ENCODE measurements at places on chromosomes 1 and 21. TPM values are rescaled to one million over a fixed set of nuclear protein-coding genes. Genes with fewer than 3 reads are reported as not detected.

RNU1-1 gene
- 2,232 TPM for total RNA-seq

BPNT1 gene
- total RNA-seq = 19.7 TPM

FOXO6 gene
- 0.31 TPM for total RNA-seq

CFAP107 gene
- not detected for total RNA-seq

OLFML2B gene
- total RNA-seq = not detected

SLC2A5 gene
- total RNA-seq = not detected

DNAH14 gene
- total RNA-seq = not detected

FHAD1 gene
- total RNA-seq = 0.21 TPM

DNAJC28 gene
- 0.40 TPM for total RNA-seq

SYPL2 gene
- total RNA-seq = not detected

SHE gene
- not detected for total RNA-seq

DNA sequence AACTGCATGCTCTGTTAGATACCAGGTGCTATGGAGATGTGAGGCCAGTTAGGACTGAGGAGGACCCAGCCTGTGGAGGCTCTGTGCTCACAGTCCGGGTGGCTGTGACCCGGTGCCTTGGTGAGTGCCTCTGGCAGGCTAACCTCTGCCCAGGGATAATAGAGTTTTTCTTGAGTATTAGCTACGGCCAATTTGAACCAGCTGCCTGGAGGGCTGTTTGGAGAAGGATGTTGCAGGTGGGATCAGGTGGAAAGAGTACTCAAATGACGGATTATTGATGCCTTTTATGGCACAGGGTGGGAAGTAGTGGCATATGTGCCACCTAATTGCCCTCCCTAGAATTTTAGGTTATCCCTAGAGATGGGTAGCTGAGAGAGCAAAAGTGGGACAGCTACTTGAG lies 182.7 kb downstream of the GRIK3 start:
- DNase-seq = no peak
- H3K36me3 ChIP-seq = no peaks in the 10 kb centered on the region
- no peak overlapping the region for H3K27ac ChIP-seq
- H3K4me3 ChIP-seq = no peak overlapping the region
- peaks cover 8% of the 10 kb centered on the region for H3K27me3 ChIP-seq

DNA sequence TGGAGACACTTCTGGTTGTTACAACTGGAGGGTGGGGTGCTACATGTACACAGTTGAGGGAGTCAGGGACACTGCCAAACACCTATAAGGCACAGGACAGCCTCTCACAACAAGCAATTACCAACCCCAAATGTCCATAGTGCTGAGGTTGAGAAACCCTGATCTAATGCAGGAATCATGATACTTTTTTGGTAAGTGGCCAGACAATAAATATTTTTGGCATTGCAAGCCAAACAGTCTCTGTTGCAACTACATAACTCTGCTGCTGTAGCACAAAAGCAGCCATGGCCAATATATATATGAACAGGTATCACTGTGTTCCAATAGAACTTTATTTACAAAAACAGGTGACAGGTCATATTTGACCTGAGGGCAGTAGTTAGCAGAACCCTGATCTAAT lies 177.5 kb downstream of the ASTN1 start:
- H3K27ac ChIP-seq = no peak overlapping the region
- no peaks in the 10 kb centered on the region for H3K36me3 ChIP-seq

- H3K4me1 ChIP-seq = peaks cover 60% of the 10 kb centered on the region
- DNase-seq = no peak
- peaks cover 49% of the 10 kb centered on the region for H3K36me3 ChIP-seq
- H3K4me3 ChIP-seq = no peak overlapping the region
- H3K27ac ChIP-seq = no peak overlapping the region
- no peaks in the 10 kb centered on the region for H3K27me3 ChIP-seq
These were observed 22.3 kb downstream of the DHRS3 start for GRCh38 chr1:12595757-12596006.

- H3K36me3 ChIP-seq = peaks cover 13% of the 10 kb centered on the region
- DNase-seq = peak; percentile 91
- no peaks in the 10 kb centered on the region for H3K27me3 ChIP-seq
- H3K4me3 ChIP-seq = peak overlapping the region; percentile 73
These were observed 4.2 kb upstream of the ECE1 start for GRCh38 chr1:21294266-21294989.

DNA sequence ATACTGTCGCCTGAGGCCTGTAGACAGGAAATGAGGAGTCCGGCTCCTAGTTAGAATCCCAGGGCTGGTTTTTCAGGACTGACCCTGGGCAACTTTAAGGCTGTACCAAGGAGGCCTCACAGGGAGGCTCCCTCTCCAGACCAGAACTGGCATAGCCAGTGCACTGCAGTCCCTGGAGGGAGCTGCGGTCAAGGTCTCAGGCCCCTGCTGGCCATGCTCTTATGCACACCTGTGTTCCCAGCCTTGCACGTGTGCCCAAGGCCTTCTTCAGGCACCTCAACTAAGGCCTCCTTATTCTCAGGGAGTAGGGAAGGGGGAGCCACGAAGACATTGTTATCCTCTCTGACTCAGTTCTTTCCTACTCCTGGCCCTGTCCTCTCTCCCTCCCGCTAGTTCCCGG lies 22.0 kb upstream of the IFNAR1 start:
- no peak overlapping the region for H3K27ac ChIP-seq
- DNase-seq = no peak
- H3K27me3 ChIP-seq = no peaks in the 10 kb centered on the region
- H3K4me1 ChIP-seq = peaks cover 34% of the 10 kb centered on the region

GRCh38 chr1:229252228-229252984 lies 18.5 kb upstream of the RAB4A start:
- peaks cover 2% of the 10 kb centered on the region for H3K27me3 ChIP-seq
- peaks cover 52% of the 10 kb centered on the region for H3K4me1 ChIP-seq

DNA sequence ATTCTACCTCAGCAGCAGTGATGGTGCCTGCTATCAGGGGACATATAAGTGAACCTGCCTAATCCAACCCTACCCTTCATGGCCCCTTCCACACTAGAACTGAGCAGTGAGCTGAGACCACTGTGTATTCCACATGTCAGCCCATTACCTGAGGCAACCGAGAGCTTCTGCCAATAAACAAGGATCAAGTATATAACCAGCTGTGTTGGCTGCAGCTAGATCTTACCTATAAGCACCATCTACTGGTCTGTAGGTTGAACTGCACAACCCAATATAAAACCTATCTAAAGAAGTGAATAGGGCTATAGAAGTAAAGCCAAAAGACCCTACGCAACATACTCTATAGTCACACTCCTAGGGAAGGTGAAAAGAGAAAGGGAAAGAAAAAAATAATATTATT lies 376.9 kb downstream of the HHIPL2 start:
- no peak overlapping the region for H3K27ac ChIP-seq
- H3K4me3 ChIP-seq = no peak overlapping the region
- no peak for DNase-seq
- H3K4me1 ChIP-seq = no peaks in the 10 kb centered on the region
- no peaks in the 10 kb centered on the region for H3K27me3 ChIP-seq

- no peaks in the 10 kb centered on the region for H3K27me3 ChIP-seq
- H3K4me1 ChIP-seq = no peaks in the 10 kb centered on the region
- DNase-seq = peak; percentile 64
- no peak overlapping the region for H3K4me3 ChIP-seq
- no peak overlapping the region for H3K27ac ChIP-seq
These were observed 17.9 kb upstream of the MIIP start for GRCh38 chr1:12001249-12001917.

- peak; percentile 71 for DNase-seq
- peaks cover 77% of the 10 kb centered on the region for H3K4me1 ChIP-seq
- H3K27ac ChIP-seq = peak overlapping the region; percentile 84
- no peaks in the 10 kb centered on the region for H3K27me3 ChIP-seq
These were observed 77.6 kb downstream of the XCL2 start for GRCh38 chr1:168466092-168466713.

- H3K4me1 ChIP-seq = peaks cover 5% of the 10 kb centered on the region
- no peak overlapping the region for H3K4me3 ChIP-seq
- no peaks in the 10 kb centered on the region for H3K36me3 ChIP-seq
- H3K27ac ChIP-seq = no peak overlapping the region
- peaks cover 16% of the 10 kb centered on the region for H3K27me3 ChIP-seq
These were observed 2.1 kb downstream of the PRELP start for GRCh38 chr1:203477748-203478147.

GRCh38 chr1:206693029-206693428 lies 8.3 kb downstream of the MAPKAPK2 start:
- peak overlapping the region; percentile 5 for H3K27ac ChIP-seq
- H3K4me1 ChIP-seq = peaks cover 42% of the 10 kb centered on the region
- DNase-seq = no peak
- peaks cover 13% of the 10 kb centered on the region for H3K36me3 ChIP-seq
- H3K27me3 ChIP-seq = no peaks in the 10 kb centered on the region

DNA sequence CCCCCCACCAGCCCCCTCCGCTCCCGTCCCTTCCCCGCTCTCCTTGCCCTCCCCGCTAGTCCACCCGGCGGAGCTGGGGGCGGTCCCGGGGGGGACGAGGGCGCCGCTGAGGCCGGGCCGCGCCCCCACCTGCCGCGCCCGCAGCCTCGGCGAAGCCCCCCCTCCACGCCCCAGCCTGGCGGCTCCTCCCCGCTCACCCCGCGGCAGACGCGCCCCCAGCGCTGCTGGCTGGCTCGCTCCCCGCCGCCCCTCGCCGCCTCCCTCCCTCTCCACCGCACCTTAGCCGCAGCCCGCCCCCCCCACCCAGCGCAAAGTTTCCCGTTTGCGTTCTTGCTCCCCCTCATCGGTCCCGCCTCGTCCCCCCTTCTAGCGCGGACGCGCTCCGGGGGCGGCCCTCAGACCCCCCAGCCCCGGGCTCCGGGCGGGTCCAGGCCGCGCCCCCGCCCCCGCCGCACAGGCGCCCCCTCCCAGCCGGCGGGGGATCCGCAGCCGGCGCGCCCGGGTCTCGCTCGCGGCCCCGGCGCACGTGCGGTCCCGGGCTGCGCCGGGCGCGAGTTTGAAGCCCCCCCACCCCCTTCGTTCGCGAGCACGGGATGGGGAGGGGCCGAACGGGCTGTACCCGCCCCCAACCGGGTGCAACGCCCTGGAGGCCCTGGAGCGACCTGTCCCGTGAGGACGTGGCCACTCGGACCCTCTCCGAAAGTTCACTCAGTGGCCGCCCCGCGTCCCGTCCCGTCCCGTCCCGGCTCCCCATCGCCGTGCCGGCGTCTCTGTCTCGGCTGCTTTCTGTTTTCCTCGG lies 623 bp downstream of the PTPRF start:
- no peak for DNase-seq
- peaks cover 20% of the 10 kb centered on the region for H3K4me1 ChIP-seq
- no peaks in the 10 kb centered on the region for H3K36me3 ChIP-seq
- peaks cover 40% of the 10 kb centered on the region for H3K27me3 ChIP-seq
- H3K4me3 ChIP-seq = peak overlapping the region; percentile 70

- H3K27me3 ChIP-seq = peaks cover 3% of the 10 kb centered on the region
- H3K4me3 ChIP-seq = no peak overlapping the region
- no peak overlapping the region for H3K27ac ChIP-seq
- no peak for DNase-seq
These were observed 181.9 kb downstream of the ZSCAN20 start for GRCh38 chr1:33654267-33654834.

DNA sequence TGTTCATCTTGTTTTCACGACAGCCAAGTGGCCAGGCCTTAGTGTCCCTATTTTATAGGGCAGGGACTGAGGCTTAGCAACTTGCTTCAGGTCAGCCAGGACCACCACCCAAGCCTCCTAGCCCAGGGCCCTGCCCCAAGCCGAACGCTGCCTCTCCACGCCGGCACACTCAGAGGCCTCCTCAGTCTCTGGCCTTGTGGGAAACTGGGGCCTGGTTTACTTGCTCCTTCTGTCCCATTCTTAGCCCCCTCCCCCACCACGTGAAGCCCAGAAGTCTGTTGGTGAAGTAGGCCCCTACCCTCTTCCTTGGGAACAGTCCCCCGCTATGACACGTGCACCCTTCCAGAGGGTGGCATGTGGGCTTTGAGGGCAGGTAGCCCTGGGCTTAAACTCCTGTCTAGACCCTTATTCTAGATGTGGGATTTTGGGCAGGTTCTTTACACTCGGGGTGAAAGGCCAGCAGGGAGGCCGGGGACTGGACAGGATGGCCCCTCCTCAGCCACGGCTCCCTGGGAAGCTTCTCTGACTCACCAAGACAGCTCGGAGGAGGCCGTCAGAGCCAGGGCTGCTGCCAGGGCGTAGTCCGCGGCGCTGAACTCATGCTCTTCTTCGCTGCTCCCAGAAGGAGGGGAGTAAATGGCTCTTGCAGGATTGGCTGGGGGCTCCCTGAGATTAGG lies 4.3 kb downstream of the MYOM3 start:
- no peak overlapping the region for H3K4me3 ChIP-seq
- peaks cover 10% of the 10 kb centered on the region for H3K27me3 ChIP-seq
- H3K36me3 ChIP-seq = no peaks in the 10 kb centered on the region
- DNase-seq = no peak
- H3K27ac ChIP-seq = no peak overlapping the region

DNA sequence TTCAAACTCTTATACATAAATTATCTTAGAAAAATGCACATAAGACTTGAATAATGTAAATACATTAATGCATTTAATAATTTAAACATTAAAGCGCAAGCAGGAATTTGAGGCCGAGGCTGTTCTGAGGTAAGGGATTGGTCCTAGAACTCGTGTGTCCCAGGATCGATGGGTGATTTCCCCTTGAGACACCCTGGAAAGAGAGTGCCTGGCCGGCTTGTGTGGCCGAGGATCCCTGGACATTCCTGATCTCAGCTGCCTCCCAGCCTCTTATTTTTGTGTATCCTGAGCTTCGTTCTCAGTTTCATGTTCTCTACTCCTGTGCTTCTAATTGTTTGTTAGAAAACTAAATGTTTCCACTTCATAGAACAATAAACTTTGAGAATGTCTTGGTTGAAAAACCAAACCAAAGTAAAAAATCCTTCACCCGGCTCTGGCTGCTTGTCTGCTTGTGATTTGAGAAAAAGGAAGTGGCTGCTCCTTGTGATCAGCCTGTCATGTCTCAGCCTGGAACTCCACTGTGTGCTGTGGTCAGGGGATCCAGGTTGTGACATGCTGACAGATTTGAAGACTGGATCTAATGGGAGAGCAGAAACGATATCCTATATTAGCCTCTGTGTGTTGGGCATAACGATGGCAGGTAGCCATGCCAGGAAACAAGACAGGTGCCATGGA lies 40.7 kb downstream of the PEX14 start:
- H3K27me3 ChIP-seq = no peaks in the 10 kb centered on the region
- peak overlapping the region; percentile 57 for H3K27ac ChIP-seq
- H3K4me1 ChIP-seq = peaks cover 68% of the 10 kb centered on the region
- peaks cover 21% of the 10 kb centered on the region for H3K36me3 ChIP-seq
- no peak overlapping the region for H3K4me3 ChIP-seq

DNA sequence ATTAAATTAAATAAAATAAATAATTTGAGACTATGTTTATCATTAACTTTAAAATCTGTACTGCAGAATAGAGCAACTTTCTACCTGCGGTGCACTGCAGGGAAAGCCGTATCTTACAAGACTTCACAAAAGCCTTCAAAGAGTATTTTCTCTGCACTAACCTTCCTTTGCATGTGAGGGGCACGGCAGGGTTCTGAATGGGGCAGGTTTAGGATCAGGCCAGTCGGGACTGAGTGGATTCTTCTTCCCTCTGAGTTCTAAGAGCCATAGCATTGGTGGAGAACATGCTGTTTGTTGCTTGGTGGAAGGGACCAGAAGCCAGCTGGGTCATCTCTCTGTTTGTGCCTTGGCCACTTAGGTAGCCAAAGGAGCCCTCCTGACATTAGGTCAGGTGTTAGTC lies 55.2 kb upstream of the LGALS8 start:
- no peak overlapping the region for H3K4me3 ChIP-seq
- H3K27me3 ChIP-seq = peaks cover 25% of the 10 kb centered on the region
- no peak for DNase-seq
- H3K4me1 ChIP-seq = peaks cover 18% of the 10 kb centered on the region
- H3K36me3 ChIP-seq = no peaks in the 10 kb centered on the region

- H3K36me3 ChIP-seq = no peaks in the 10 kb centered on the region
- no peak overlapping the region for H3K4me3 ChIP-seq
- no peak for DNase-seq
- peaks cover 9% of the 10 kb centered on the region for H3K4me1 ChIP-seq
- H3K27ac ChIP-seq = no peak overlapping the region
- H3K27me3 ChIP-seq = peaks cover 28% of the 10 kb centered on the region
These were observed 1.1 kb upstream of the RAP1GAP start for GRCh38 chr1:21670059-21670881.
